ENCODE measurements at places on chromosomes 6 and 20. TPM values are rescaled to one million over a fixed set of nuclear protein-coding genes. Genes with fewer than 3 reads are reported as not detected.

Gene APCDD1L
- not detected for total RNA-seq

Gene PLN
- not detected for total RNA-seq

Gene TRIM40
- total RNA-seq, result not detected

Gene SLC17A2
- total RNA-seq, result not detected

Gene TGM2
- total RNA-seq, result 0.21 TPM

Gene ANKRD66
- not detected for total RNA-seq

Gene BTNL2
- not detected for total RNA-seq

Gene HLA-DPA1
- total RNA-seq, result 29.6 TPM

Gene CLIC1
- total RNA-seq, result 525 TPM

Gene ANKEF1
- total RNA-seq, result 8.7 TPM

Gene BYSL
- total RNA-seq, result 29.3 TPM

Gene RAMACL
- 0.32 TPM for total RNA-seq

Gene PPP1R3G
- total RNA-seq, result 0.04 TPM

Gene NKX2-2
- total RNA-seq, result not detected

Gene HLA-DQB2
- total RNA-seq, result 1.8 TPM

Gene MAFB
- total RNA-seq, result not detected

Gene KIF25
- total RNA-seq, result not detected

Gene SLC17A1
- total RNA-seq, result not detected

Gene FNDC11
- 0.57 TPM for total RNA-seq

Measured in activated CD4-positive, alpha-beta T cell treated with anti-CD3 and anti-CD28 coated beads, Interleukin-2, amount 10 ng/mL, durations not matched to agents 7 days and 5 days (primary cell).